Activated CD8-positive, alpha-beta memory T cell treated with anti-CD3 and anti-CD28 coated beads for 1 hour (primary cell): ENCODE measurements at places on chromosomes 3 and 15.

GRCh38 chr3:47980795-47981194 is 35.4 kb downstream of the MAP4 start:
- DNase-seq: no peak

DNA sequence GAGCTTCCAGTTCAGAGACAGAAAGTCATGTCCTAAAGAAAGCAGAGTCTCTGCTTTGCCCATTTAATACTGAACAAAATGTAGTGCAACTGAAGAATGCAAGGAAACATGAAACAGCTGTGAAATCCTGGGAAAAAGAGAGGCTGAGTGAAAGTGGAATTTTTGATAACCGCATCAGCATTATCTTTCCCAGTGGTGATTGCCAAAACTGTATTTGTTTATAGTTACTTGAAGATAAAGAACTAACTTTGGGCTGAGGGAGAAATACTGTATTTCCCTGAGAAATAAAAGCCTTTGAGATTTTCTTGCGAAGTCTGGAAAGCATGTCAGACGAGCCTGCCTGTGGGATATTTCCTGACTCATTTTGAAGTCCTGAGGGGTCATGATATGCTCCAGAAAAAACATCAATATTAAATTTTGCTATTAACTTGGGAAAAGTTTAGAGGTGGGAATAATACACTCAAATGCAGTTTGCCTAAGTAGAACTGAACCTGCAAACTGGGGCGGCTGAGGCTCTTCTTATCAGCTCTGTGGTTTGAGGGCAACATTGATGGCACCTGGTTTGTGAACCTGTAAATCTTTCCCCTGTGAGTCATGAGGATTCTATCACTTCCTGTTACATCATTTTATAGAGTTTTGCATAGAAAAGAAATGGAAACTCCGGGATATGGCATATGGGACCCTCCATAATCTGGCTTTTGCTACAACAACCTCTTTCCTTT is 855.3 kb downstream of the MCTP2 start:
- no peak for DNase-seq

GRCh38 chr15:57422113-57422754 is 45.9 kb downstream of the CGNL1 start:
- no peak for DNase-seq

DNA sequence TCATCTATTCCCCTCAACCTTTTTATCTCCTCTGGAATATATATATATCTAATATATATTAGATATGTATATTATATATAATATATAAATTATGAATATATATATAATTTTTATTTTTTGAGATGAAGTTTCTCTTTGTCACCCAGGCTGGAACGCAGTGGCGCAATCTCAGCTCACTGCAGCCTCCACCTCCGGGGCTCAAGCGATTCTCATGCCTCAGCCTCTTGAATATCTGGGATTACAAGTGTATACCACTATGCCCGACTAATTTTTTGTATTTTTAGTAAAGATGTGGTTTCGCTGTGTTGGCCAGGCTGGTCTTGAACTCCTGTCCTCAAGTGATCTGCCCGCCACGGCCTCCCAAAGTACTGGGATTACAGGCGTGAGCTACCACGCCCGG is 22.2 kb downstream of the PXYLP1 start:
- no peak for DNase-seq

DNA sequence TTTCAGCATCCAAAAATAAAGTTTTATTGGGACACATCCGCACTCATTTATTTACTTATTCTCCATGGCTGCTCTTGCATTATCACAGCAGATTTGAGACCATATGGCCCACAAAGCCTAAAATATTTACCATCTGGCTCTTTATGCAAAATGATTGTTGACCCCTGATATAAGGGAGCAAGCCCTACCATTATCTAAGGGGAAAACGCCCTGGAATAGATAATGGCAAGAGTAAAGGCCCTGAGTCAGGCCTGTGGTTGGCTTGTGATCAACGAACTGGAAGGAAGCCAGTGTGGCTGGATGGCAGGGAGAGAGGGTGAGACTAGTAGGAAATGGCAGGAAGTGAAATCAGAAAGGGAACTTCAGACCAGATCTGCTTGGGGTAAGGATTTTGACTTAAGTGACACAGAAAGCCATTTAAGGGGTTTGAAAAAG is 24.6 kb upstream of the DMXL2 start:
- no peak for DNase-seq

DNA sequence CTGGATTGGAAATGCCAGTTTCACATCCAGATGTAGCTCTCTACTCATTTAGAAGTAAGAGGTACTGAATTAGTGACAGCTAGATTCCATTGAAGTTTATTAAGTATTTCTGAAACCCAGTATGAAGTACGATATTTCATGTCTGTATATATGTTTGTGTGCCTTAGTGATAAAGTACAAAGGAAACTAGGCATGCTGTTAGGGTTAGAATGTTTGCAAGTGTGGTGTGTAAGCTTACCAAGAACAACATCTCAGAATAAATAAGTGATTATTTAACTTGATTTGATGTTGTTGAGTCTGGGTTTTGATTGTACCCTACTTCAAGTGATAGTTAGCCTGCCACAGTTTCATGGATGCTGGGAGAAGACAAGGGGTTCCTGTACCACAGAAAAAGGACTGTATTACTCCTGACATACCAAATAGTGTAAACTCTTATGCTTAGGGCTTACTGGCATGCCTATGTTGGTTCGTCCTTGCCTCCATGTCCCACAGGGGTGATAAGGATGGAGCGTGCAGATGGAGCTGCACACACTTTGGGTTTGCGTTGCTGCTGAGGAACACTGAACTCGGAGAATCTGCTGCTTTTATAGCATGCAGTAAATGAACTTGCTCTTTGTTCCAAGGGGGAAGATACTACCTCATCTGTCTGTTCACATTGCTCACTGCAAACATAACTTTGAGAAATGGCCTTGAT is 43.6 kb downstream of the FNDC3B start:
- DNase-seq: no peak

GRCh38 chr3:46293991-46294833 is 52.0 kb downstream of the CCR3 start:
- DNase-seq: no peak

GRCh38 chr3:57434041-57434440 is 110.1 kb downstream of the DNAH12 start:
- no peak for DNase-seq

DNA sequence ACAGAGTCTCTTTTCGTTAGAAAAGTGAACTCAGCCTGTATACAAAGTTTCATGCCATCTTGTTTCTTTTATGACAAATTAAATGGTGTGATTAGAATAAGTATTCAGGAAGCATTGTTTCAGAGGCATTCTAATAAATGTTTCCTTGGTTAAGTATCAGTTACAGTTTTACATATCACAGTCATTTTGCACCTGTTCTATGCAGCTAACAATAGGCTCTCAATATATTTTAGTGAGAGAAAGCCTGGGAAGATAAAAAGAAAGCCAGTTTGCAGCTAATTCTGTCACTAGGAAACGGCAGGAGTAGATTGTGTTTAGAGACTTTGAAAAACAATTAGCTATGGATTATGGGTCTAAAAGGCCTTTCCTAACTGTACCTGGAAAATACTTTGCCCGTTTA is 252.8 kb downstream of the ZIC1 start:
- DNase-seq: no peak

- no peak for DNase-seq
These were observed 83.3 kb downstream of the FGF7 start for GRCh38 chr15:49506341-49506740.

- DNase-seq: no peak
These were observed 3.1 kb downstream of the ACAA1 start for GRCh38 chr3:38133557-38134405.

DNA sequence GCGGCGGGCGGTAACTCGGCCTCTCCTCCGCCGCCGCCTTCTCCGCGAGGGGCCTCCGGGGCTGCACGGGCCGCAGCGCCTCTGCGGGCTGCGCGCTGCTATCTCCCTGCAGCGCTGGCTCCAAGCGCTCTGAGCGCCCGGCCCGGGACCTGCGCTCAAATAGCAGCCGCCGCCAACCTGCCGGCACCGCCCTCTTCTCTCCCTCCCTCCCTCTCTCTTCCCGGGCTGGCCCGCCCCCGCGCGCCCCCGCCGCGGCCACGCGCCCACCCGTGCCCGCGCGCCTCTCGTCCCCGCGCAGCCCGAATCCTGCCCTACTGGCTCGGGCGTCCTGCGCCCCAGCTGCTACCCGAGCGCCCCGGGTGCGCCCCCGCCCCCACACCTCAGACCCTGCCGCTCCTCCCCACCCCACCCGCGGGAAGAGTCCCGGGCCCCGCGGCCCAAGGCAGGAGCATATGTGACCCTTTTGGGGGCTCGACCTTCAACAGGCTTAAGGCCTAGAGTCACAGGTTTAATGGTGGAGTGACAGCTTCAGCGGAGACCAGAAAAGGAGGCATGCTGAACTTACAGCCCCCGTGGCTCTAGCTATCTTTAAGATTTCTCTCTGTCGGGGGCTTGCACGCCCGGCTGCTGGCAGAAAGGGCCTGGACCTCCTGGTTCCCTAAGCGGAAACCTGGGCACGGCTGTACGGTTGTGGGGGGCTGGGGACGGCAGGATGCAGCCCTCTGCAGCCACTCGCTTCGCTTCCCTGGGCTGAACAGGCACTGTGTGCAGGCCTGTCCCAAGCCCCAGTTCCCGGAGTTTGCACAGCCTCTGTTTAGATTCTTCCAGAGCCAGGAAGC is at the start of gene CACNA2D2:
Gene CACNA2D2, minus strand, starts transcription at position 131 of the 839 bp plus-strand sequence. CDS start 211 bp downstream, outside the sequence.
- peak; percentile 51 for DNase-seq

GRCh38 chr15:86236356-86237110 is 156.9 kb downstream of the AGBL1 start:
- no peak for DNase-seq

DNA sequence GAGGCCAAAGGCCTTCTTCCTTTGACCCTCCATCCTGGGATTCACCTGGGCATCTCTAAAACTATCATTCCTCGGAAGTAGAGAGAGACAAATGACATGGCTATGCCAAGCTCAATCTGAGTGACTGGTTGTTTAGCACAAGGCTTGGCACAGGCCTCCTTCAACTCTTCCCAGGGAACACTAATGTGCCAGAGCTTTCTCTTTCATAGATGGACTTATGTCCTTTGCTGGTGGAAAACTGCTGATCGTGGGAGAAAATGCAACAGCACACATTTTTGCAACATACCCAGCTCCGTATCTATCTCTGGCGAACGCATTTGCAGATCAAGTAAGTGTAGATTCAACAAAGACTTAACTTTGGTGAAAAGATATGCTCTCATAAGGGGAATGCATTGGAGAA is 36.5 kb downstream of the AQP9 start:
- no peak for DNase-seq

GRCh38 chr15:99671926-99672635 is 61.2 kb downstream of the LYSMD4 start:
- no peak for DNase-seq

DNA sequence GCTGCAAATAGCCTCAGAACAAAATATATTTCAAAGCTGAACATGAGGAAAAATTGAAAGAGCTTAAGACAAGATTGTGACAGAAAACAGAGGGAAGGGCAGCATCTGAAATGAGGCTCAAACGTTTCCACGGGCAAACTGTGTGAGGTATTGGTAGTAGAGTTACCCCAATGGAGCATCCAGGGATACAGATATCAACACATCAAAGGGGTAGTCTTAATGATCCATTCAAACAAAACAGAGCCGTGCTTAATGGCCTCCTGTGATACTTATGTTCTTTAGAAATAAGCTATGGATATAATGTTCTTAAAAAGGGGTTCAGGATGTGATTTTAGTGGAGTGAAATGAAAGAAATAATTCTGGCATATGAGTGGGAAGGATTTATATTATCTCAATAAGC is 430.3 kb upstream of the PDZRN3 start:
- DNase-seq: no peak

DNA sequence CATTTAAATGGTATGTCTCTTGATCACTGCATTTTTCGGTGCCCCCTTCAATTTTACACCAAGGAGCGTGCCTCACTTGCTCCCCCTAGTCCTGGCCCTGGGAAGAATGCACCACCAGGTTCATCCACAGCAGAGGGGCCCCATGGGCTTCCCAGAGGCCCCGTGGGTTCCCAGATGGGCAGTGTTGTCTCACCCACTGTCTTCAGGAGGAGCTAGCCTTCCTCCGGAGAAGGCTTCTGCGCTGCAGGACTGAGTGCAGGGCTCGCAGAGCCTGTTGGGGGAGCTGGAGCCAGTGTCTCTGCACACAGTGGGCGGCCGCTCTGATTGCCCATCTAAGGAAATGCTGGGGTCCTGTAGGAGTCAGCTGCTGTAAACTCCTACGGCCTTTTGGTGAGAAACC is 45.9 kb downstream of the POLR2M start:
- DNase-seq: no peak

- DNase-seq: no peak
These were observed 196.9 kb downstream of the SLCO3A1 start for GRCh38 chr15:92050220-92050898.

GRCh38 chr15:59298225-59298853 is 74.3 kb downstream of the MYO1E start:
- DNase-seq: no peak

DNA sequence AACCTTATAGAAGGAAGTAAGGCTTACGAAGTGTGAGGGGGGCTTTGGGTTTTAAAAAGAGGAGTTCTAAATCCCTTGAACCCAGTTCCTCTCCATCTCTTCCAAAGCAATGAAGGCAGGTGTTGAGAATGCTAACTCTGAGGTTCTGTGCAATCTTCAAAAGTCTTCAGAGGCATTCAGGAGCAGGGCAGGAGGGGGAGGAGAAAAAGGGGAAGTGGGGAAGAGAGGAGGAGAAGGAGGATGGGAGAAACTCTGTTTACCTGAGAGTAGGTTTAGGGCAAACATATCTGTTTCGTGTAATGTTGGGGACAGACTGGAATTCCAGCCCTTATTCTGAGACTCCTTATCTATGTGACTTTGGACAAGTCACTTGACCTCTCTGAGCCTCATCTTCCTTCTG is 36.9 kb downstream of the FAM3D start:
- no peak for DNase-seq

DNA sequence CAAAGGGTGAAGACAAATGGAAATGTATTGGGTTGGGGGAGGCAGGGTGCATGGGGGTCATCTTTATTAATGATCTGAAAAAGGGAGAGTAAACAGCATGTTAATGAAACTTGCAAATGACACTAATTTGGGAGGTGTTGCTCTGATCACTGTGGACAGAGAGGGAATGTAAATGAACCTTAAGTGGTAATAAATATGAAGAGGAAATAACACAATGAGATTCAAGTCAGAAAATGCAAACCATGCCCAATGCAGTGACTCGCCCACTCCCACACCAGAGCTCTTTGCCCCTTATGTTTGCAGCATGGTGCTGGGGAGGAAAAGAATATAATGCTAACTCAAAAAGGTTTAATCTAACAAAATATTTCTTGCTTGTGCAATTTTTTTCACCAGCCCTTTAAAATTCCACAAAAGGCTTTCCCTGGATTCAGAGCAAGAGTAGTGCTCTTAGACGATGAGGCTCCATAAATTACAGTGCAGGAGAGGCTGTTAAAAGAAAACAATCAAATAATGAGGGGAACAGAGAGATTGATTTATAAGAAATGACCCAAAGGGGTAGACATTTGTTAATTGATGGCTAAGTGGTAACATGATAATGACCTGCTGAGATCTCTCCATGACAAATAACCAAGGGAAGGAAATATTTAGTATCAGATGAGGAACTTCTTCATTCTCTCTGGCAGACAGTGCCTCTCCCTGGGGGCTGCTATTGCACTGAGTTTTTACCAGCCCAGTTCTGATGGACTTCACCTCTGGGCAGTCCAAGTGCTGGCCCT is 210.0 kb upstream of the PPP2R3A start:
- DNase-seq: no peak
